ENCODE measurements at places on chromosomes 3 and 15.

DNA sequence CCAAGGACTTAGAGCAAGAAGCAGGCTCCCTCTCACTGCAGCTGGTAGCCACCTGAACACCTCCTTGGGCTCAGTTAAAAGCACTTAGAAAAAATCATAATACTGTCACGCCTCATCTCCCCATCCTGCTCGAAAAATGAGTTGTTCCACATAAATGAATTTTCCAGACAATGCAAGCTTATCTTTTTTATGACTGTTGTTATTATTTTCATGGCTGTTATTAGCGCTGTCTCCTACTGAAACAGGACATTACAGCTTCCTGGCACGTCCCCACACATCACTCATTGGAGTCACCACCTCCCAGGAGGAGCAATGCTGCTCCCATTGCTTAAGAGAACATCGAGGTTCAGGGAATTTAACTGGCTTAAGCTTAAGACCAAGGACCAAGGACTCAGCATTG lies 26.5 kb downstream of the CCDC33 start:
- no peak for DNase-seq

GRCh38 chr3:45509038-45509767 lies 85.3 kb upstream of the LIMD1 start:
- peak; percentile 96 for DNase-seq

DNA sequence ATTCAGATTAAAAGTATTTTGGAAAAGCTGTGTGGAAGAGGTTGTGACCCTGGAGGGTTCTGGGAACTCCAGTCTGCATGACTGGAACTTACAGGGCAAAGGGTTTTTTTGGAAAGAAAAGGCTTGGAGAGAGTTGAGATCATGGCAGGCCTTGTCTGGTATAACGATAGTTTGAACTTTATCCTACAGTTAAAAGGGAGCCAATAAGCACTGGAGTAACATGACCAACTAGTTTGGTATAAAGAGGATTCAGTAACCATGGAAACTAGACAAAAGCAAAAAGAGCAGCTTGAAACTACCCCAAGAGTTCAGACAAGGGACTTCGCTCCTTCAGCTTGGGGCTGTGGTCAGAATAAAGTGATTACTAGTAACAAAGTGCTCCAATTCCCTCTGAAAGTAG lies 151.2 kb upstream of the TMCO5A start:
- no peak for DNase-seq

GRCh38 chr15:57056357-57056756 lies 137.9 kb downstream of the TCF12 start:
- DNase-seq = no peak

GRCh38 chr15:39774688-39775267 lies 7.9 kb downstream of the FSIP1 start:
- DNase-seq = no peak

GRCh38 chr3:105162448-105162847 lies 204.3 kb upstream of the ALCAM start:
- DNase-seq = no peak

DNA sequence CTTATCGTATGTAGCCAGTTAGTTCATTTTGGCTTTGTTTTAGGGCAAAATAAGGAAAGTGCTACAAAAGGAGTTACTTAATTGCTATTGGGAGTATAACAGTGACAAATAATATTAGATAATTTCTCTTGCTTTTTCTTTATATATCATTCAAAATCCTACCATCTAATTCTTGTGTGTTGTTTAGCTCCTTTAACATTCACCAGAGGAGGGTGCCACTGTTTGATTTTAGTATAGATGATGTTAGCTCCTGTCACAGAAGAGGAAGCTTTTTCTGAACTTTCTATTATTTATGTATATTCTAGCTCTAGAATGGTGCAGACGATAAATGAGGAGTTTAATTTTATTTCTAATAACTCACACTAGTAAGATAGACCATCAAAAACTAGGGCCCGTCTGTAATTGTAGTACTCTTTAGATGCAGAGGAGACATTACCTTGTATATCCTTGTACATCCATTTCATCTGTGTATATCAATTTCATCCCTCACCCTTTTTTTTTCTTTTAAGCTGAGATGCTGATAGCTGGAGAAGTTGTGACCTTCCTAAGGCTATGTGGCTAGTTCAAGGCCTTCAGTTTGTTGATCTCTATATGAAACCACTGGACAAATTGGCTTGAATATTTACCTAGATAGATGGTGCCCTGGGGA lies 3.0 kb downstream of the PPM1L start:
- DNase-seq = no peak
